ENCODE measurements at places on chromosomes 4 and X.

GRCh38 chr4:118158763-118159375 is 124.6 kb downstream of the NDST3 start:
- DNase-seq: no peak

- no peak for DNase-seq
Observed at GRCh38 chr4:168805341-168805740, 204.7 kb downstream of the CBR4 start.

- DNase-seq: no peak
Observed at GRCh38 chr4:3599951-3600350, 67.7 kb upstream of the LRPAP1 start.

- DNase-seq: no peak
Observed at GRCh38 chr4:8010618-8011017, 71.0 kb upstream of the AFAP1 start.

DNA sequence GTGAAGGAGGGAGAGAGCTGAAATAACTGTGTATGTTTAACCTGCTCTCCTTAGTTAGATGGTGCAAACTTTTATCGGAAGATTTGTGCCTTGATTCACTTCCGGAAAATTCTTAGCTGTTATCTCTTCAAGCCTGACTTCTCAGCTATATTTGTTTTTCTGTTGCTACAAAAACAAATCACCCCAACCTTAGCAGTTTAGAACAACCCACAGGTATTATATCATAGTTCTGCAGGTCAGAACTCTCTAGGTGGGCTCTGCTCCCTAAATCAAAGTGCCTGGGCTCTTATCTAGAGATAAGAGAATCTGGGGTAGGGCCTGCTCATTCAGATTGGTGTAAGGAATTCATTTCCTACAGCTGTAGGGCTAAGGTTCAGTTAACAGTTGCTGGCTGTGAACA is 15.1 kb upstream of the CEP135 start:
- DNase-seq: no peak

GRCh38 chrX:13845721-13846378 is 29.0 kb upstream of the GPM6B start:
- no peak for DNase-seq

All from stimulated activated CD4-positive, alpha-beta T cell treated with anti-CD3 and anti-CD28 coated beads, Interleukin-2, amount 100 ng/mL, for 4 hours (primary cell).